ENCODE measurements at places on chromosomes 7 and 10.

GRCh38 chr10:16787361-16787791, 29.8 kb downstream of the RSU1 start:
- no peak for DNase-seq

DNA sequence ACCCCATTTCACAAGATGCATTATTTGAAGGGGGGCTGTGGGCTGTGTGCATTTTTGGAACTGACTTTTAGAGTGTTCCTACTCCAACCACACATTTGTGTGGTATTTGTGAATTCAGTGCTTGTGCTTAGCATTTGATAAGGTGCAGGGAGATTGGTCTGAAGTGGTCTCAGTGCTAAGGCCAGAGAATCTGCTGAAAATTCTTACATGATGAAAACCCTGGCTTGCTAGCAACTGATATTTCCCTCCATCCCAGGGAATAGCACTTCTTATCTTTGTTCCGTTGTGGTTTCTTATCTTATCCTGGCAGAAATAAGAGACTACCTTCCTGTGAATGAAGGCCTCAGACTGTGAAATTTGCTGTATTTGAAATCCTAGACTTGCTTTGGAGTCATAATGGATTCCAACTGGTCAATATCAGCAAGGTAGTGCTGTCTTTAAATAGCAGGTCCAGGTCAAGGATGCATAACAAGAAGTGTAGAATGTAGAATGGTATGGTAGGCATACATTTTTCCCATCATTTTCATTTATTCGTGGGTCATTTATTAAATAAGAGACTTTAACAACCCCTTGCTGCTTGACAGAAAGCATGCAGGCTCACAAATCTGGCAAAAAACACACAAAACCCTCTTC, 986.9 kb downstream of the REEP3 start:
- DNase-seq = no peak

GRCh38 chr7:47314728-47315607, 266.9 kb downstream of the TNS3 start:
- peak; percentile 80 for DNase-seq

DNA sequence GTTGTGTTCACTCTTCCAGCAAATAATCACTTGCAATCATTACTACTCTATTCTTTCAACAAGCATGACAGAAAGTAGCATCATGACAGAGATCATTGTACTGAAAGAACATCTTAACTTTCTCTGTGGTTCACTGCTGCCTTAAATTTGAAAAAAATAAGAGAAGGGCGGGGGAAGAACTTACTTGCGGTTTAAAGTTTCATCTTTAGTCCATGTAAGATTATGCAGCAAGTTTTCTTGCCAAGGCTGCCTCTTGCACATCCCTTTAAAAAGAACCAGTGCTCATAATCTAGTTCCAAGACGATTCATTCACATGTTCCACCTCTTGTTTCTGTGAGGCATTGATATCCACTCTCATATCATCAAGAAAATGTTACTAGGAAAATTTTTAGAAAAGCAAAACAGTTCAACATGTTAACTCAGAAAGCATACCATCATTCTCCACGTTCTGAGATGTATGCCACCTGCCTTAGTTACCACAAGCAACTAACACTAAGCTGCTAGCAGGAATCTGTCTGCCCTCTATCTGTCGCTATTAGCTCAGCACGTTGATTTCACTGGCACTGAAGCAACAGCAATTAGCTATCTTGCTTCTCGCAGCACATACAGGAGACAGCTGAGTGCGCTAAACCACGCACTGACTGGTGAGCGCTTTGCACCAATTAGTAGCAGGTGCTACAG, at the start of gene PCDH15:
Gene PCDH15, minus strand, starts transcription at position 491 of the 681 bp plus-strand sequence. CDS start 136,969 bp downstream, outside the sequence.
- DNase-seq = peak; percentile 34

DNA sequence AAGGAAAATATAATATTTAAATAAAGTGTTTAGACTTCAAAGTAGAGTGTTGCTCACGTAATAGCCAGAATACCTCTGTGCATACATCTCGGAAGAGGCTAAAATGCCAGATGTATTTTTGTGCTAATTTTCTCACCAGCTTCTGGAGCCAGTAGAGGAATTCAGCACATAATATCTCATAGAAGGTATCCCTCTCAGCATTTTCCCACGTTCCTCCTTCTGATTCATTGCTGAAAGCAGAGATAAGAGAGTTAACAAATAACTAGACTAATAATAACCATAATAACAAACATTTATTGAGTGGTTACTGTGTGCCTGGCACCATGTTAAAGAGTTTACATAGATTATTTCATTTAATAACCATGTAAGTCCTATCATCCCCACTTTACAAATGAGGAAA, 123.6 kb downstream of the VTI1A start:
- DNase-seq = no peak

- peak; percentile 19 for DNase-seq
Measured at GRCh38 chr10:130773941-130774340, 537.6 kb downstream of the TCERG1L start.

DNA sequence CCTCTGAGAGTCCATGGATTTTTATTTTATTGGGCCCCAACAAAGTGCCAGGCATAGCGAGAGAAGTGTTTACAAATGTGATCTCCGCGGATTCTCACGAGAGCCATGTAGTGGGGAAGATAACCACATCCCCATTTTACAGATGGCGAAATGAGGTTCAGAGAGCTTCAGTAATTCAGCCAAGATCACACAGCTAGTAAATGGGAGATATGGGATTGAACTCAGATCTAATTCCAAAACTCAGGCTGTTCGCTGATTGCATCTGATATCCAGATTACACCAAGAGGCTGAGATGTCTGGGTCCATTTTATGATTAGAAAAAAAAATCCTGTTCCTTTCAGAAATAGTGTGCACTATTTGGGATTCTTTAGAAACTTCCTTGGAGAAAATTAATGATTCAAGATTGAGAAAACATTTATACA, 1.3 kb downstream of the FAS start:
- DNase-seq = no peak

GRCh38 chr10:36109399-36110023, 467.4 kb upstream of the FZD8 start:
- no peak for DNase-seq

DNA sequence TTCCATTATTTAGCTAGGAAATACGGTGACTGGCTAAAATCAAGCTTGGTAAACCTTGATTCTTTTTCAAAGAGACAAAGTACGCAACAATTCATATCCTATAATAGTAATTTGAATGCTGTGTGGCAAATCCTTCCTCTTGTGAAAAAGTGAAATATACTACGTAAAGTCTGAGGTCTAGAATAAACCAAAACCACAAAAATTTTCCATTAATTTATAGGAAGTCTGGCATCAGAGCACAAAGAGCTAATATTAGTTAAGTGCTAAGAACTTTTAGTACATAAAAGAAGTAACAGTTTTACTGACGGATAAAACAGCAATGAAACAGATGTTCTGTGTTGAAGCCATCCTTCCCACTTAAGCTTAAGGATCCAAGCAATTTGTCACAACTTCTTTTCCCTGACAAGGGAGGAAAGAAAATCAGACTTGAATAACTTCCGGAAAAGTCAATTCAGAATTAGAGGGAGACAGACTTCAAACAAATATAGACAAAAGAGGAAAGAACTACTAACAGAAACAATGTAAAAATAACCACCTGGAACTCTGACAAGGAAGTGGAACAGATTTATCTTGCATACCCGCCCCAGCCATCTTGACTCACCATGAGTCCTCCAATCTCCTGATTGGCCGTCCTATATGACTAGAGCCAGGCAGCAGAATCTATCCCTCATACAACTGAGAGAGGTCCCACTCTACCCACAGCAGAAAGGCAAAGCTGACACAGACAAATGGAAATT, 34.6 kb downstream of the RHEB start:
- no peak for DNase-seq

DNA sequence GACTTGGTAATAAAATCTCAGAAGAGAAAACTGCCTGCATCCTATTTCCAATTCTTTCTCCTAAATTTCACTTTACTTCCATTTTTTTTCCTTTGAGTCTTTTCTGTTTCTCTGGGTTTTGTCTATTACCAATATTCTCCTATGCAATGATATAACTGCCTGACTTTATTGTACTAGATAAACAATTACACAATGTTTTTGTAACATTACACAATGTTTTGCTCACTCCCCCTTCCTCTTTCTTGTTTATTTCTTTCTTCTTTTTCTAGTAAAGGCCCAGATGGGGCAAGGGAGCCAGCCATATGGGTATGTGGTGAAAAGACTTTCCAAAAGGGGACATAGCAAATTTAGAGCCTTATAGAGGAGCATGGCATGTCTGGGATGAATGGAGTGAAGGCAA, 278.7 kb upstream of the PHYHIPL start:
- no peak for DNase-seq

GRCh38 chr7:37371755-37372154, 76.9 kb downstream of the ELMO1 start:
- DNase-seq = no peak

GRCh38 chr10:8269976-8270375, 215.5 kb downstream of the GATA3 start:
- DNase-seq = no peak

DNA sequence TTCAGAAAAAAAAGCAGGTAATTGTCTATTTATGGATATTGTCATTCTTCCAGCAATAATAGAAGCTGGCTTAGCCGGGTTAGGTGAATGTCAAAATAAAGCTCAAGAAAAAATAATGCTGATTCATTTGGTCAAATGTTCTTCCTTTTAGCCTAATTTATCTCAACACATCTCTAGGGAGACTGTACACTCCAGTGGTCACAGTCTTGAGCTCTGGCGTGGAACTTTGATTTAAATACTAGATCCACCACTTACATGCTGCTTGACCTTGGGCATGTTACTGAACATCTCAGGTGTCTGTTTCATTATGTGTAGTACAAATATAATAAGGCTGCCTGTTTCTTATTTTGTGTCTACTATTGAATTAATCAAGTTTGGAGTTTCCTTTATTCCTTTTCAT, 22.0 kb downstream of the PRTFDC1 start:
- no peak for DNase-seq

GRCh38 chr7:44976746-44977196, 2.0 kb downstream of the MYO1G start:
- no peak for DNase-seq

DNA sequence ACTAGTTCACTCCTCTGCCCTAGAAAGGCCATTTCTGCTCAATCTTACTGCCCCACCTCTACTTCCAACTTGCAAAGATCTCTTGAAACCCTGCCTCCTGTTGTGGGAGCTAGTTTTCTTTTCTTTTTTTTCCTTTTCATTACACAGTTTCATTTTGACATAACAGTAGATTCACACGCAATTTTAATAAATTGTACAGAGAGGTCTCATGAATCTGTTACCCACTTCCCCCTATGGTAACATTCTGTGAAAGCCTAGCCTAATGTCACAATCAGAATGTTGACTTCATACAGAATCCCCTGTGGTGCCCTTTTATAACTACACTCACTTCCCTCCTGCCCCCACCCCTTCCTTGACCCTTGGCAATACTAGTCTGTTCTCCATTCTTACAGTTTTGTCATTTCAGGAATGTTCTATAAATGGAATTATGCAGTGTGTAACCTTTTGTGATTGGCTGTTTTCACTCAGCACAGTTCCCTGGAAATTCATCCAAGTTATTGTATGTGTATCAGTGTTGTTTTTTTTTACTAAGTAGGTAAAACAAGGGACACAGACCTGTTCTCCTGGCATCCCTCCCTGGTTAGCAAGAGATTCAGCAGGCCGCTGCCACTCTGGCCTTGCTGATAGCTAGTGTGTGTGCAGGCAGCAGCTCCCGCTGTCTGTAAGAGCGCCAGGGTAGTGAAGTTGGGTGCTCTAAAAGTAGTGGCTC, 21.5 kb downstream of the CHST3 start:
- DNase-seq = peak; percentile 46

DNA sequence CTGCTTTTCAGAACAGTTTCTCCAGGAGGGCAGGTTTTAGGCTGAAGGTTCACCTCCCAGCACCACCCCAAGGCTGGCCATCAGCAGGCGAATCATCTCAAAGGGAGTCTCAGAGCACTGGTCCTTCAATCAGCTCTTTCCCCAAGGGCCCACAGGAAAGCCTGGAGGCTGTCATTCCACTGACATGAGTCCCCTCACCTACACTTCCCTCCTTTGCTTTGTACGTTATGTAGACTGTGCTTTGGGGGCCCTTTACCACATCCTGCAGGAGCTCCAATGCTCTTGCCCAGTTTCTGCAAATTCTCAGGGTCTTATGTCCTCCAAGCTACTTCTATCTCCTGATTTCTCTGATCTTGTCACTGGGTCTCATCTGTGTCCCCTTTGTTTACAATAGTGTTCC, 15.4 kb downstream of the WDFY4 start:
- DNase-seq = no peak

GRCh38 chr10:85936161-85936560, 430.4 kb downstream of the GRID1 start:
- DNase-seq = no peak

GRCh38 chr10:69738071-69738470, 63.6 kb upstream of the COL13A1 start:
- DNase-seq = no peak

GRCh38 chr10:43640603-43641002, 8.1 kb downstream of the ZNF32 start:
- no peak for DNase-seq

DNA sequence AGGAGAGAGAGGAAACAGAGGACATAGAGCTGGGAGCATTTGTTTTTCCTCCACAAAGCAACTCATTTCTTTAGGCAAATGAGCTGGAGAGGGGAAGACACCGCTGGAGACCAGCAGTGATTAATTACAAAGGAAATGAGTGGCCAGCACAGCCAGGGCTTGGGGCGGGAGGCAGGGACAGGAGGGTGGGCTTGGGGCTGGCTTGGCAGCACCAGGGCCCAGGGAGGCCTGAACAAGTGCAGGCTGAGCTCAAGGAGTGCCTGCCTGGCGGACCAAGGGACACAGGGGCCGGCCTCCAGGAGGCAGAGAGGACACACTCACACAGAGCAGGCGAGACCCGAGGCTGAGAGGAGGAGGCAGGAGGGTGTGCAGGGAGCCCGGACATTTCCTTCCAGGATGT, 149.0 kb upstream of the UNC5B start:
- DNase-seq = no peak

- DNase-seq = no peak
Measured at GRCh38 chr10:75202321-75203045, 8.1 kb upstream of the VDAC2 start.

DNA sequence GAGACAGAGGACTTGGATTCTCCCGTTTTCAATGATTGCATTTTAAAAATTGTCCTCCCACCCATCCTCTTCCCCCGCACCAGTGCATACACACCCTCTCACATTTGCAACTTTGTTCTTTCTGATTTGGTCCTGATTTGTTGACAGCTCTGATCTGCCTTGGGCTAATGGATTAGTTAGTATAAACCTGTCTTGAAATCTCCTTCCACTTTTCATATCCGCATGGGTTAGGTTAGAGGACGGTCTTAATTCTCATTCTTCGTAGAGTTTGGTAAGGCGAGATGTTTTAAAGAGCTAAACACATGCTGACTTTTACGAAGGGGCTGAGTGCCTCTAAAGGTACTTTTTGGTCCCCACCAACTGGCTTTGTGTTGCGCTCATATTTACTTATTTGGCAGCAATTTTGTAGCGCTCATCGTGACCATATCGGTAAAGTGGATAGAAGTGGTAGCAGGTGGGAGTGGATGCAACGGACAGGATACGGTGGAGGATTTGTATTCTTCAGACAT, 1.1 kb downstream of the AHR start:
- DNase-seq = no peak

GRCh38 chr7:131231381-131232220, 96.1 kb upstream of the MKLN1 start:
- no peak for DNase-seq

GRCh38 chr10:18117276-18117675, 22.9 kb upstream of the CACNB2 start:
- DNase-seq = no peak

- no peak for DNase-seq
Measured at GRCh38 chr10:58704226-58704625, 191.6 kb downstream of the BICC1 start.
